ENCODE measurements at places on chromosomes 4 and X.

- DNase-seq: peak; percentile 90
These were observed 43.1 kb upstream of the FGF2 start for GRCh38 chr4:122783301-122784215.

- peak; percentile 31 for DNase-seq
These were observed 26.9 kb downstream of the ASB9 start for GRCh38 chrX:15242899-15243555.

DNA sequence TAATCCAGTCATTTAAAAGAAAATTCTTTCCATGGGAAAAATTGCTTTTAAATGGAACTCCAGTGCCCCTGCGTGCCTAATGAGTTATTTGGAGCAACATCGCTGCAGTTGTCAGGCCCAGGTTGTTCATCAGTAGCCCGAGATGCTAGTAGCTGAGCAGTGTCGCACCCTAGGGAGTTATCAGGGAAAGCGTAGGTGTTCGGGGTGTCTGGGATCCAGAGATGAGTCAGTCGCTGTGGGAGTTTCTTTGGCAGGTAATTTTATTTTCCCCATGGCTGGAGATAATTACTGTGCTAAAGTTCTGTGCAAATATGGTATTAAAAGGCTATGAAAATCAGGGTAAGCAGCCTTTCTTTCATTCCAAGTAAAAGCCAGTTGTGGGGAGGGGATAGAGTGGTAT lies 49.4 kb downstream of the ANXA3 start:
- DNase-seq: no peak

GRCh38 chr4:15043226-15043625 lies 40.9 kb downstream of the CPEB2 start:
- DNase-seq: no peak

DNA sequence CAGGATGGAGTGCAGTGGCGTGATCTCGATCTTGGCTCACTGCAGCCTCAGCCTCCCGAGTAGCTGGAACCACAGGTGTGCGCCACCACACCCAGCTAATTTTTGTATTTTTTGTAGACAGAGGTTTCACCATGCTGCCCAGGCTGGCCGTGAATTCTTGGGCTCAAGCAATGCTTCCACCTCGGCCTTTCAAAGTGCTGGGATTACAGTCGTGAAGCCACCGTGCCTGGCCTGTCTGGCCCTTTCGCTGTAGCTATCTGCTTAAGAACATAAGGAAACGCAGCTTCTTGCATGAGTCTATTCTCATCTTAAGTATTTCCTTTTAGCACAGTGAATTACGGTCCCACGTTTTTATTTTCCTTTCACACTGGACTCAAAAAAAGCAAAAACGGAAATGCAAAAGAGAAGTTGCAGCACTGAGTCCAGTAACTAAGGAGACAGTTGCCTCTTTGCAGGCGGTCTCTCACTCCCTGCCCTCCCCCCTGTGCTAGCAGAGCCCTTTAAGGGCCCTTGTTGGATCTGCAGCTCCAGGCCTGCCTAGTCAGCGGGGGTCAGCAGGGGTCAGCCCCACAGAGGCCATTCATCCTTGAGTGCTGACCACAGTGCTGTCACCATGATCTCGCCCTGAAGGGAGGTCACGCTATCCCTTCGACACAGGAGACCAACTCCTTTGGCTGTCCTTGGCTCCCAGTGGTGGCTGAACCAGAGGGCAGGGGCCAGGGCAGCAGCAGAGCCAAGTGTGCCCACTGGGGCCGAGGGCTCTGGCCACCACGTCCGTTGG lies 21.8 kb upstream of the TBC1D14 start:
- no peak for DNase-seq

GRCh38 chrX:135923353-135923752 lies 29.8 kb downstream of the SAGE1 start:
- no peak for DNase-seq

DNA sequence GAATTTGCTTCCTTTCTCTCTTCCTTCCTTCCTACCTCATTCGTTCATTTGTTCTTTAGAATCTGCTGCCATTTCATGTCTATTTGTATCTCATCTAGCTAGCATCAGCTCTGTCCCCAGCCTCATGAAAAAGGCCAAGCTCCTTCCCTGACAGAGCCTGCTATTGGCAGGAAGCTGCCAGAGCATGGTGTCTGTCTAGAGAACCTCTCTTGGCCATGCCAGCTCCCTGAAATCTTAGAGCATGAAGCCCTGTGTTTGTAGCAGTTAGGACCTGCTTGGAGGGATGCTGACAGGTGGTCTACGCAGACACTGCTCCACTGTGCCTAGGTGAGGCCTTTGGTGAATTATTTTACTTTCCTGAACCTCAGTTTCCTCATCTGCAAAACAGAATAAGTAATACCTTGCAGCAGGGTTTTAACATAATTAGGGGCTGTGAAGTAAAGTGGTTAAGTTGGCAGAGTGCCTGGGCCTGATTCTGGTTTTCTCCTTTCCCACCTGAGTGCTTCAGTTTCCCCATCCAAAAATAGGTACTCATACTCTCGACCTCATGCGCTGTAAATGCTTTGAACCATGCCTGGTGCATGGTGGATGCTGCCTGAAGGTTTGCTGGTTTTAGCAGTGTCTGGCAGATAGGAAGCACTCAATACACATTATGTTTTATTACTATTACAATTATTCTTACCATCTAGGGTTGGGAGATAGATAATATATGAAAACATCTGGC lies 4.7 kb downstream of the PTTG2 start:
- no peak for DNase-seq

GRCh38 chr4:24795666-24796381 lies 451 bp downstream of the SOD3 start:
- no peak for DNase-seq

All from AG09309 (cell line).